Dermis blood vessel endothelial cell (primary cell): ENCODE measurements at places on chromosomes 1 and 21.

DNA sequence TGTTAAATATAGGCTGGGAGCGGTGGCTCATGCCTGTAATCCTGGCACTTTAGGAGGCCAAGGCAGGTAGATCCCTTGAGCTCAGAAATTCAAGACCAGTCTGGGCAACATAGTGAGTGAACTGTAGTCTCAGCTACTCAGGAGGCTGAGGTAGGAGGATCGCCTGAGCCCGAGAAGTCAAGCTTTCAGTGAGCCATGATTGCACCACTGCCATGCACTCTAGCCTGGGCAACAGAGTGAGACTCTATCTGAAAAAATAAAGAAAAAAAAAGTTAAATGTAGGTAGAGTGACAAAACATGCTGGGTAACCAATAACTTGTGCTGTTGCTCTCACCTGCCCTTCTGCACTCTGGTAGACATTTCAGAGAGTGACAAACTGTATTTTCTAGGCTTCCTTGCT, 25.0 kb upstream of the SRSF10 start:
- DNase-seq: no peak

DNA sequence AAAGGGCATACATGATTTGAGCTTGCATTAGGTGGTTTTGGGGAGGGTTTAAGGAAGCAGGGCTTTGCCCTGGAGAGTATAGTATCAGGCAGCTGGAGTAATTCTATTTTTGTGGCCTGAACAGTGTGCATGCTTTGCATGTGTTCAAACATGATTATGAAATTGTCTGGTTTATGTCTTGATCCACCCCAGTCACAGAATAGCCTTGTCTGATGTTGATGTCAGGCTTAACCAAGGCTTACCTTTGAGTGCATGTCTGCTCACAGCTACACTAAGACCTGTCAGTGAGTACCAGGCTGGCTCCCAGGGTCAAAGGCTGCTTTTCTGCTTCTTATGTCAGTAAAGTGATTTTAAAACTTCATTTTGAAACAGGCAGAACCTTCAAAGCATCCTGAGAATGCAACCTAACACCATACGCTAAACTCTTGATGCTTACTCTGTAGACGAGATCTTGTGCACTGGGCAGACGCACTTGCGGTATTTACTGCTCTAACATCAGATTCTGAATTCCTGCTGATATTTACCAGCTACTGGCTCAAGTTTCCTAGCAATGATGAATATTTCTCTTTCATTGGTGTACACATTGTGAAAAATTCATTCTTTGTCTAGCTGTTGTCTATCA, 78.9 kb downstream of the MAP3K21 start:
- DNase-seq: no peak

DNA sequence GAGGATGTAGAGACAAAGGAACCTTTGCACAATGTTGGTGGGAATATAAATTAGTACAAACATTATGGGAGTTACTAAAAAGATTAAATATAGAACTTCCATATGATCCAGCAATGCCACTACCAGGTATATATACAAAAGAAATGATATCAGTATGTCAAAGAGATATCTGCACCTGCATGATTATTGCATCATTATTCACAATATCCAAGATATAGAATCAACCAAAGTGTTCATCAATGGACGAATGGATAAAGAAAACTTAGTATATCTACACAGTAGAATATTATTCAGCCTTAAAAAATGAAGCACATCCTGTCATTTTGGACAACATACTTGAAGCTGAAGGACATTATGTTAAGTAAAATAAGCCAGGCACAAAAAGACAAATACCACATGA, 61.8 kb upstream of the USH2A start:
- DNase-seq: no peak

- DNase-seq: no peak
These were observed 357.3 kb downstream of the NPHP4 start for GRCh38 chr1:5634893-5635292.

- no peak for DNase-seq
These were observed 36.4 kb downstream of the WNT9A start for GRCh38 chr1:227911376-227911775.

GRCh38 chr21:16550118-16550517, 820.3 kb downstream of the USP25 start:
- DNase-seq: no peak

DNA sequence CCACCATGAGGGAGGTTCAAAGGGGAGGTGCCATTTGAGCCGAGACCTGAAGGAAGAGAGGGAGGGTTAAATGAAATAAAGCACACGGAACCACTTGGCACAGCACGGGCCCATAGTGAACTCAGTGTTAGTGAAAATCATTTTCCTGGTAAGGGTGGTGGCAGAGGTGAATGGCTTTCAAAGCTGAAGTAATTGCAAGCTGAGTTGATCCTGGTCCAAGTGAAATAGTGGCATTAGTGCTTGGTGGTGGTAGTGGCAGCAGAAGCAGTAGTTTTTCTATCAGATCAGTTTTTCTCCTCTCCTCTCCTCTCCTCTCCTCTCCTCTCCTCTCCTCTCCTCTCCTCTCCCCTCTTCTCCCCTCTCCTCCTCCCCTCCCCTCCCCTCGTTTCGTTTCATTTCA, 30.5 kb upstream of the SRSF10 start:
- DNase-seq: no peak

DNA sequence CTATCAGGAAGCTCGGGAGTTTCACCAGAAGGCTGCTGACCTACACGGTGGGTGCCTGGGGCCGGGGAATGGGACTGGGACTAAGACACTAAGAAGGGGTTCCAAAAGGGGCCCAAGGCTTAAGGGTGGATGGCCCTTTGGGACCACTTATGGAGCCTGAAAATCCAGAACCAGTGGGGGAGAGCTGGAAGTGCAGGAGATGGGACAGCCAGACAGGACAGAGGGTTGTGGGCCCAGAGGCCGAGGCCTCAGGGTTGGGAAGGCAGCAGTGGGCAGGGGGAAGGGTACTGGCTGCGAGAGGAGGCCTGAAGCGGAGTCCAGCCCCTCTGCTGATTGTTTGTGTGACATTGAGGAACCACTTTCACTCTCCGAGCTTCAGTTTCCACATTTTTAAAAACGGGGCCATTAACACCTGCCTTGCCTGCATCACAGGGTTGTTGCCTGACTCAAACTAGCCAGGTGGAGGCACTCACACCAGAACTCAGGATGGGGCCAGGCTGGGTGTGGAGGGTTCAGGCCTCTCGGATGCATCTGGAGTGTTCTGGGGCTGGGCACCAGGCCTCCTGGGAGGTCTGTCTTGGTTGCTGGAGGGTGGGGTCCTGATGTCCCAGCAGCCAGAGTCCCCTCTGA, 3.0 kb downstream of the TTC24 start:
- no peak for DNase-seq

DNA sequence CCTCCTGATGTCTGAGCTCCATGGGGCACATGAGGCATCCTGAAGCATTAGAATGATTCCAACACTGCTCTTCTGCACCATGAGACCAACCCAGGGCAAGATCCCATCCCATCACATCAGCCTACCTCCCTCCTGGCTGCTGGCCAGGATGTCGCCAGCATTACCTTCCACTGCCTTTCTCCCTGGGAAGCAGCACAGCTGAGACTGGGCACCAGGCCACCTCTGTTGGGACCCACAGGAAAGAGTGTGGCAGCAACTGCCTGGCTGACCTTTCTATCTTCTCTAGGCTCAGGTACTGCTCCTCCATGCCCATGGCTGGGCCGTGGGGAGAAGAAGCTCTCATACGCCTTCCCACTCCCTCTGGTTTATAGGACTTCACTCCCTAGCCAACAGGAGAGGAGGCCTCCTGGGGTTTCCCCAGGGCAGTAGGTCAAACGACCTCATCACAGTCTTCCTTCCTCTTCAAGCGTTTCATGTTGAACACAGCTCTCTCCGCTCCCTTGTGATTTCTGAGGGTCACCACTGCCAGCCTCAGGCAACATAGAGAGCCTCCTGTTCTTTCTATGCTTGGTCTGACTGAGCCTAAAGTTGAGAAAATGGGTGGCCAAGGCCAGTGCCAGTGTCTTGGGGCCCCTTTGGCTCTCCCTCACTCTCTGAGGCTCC, 11.1 kb upstream of the RASSF5 start:
- no peak for DNase-seq

GRCh38 chr1:180603850-180604226, 28.0 kb upstream of the XPR1 start:
- no peak for DNase-seq
